OCI-M1 (cell line): ENCODE measurements at places on chromosomes 11 and 22.

DNA sequence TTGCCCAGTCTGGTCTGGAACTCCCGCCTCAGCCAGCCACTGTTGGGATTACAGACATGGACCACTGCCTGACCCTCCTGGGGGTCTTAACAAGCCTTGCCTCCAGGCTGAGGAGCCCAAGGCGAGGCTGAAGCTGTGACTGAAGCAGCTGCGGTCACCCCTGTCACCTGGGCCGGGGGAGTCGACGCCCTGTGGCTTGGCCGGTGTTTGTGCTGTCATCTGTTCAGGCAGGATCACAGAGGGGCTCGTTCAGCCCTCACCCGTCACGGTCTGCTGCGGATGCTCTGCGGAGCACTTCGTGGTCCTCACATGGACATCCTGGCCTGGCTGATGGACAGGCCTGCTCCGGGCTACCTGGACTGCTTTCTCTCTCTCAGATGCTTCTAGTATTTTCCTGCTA lies 23.8 kb downstream of the TRMU start:
- no peak for DNase-seq

DNA sequence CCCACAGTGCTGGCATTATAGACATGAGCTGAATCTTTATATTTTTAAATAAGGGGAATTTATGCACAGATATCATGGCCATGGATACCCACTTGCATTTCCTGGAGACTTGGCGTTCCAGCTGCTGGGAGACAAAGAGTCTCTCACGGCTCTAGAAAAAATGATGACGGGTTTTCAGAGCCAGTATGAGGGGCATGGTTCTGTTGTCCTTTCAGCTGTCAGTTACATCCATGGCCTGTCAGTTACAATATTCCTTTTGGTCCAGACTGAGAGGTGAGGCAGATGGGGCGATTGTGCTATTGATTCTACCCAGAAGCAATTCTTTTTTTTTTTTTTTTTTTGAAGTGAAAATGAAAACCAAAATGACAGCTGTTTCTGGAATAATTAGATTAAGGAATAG lies 29.7 kb downstream of the USH1C start:
- no peak for DNase-seq

- no peak for DNase-seq
Measured at GRCh38 chr11:109677876-109678275, 255.9 kb downstream of the C11orf87 start.

DNA sequence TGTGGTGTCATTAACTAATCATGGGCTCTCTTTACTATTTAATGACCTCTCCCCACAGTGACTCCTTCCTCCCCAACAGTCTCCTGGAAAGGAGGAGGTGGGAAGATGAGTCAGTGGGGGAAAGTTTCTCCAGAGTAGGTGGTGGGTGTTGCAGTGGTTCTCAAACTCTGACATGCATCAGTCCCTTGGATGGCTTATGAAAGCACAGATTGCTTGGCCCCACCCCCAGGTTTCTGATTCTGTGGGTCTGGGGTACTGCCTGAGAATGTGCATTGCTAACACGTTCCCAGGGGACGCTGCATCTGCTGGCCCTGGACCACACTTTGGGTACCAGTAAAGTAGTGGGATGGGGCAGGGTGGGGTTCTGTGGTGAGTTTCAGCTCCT lies 9.8 kb downstream of the CD82 start:
- DNase-seq = no peak

GRCh38 chr11:123305601-123306375 lies 110.7 kb upstream of the CLMP start:
- DNase-seq = no peak

- DNase-seq = no peak
Measured at GRCh38 chr22:45353786-45354185, 44.1 kb downstream of the FAM118A start.

DNA sequence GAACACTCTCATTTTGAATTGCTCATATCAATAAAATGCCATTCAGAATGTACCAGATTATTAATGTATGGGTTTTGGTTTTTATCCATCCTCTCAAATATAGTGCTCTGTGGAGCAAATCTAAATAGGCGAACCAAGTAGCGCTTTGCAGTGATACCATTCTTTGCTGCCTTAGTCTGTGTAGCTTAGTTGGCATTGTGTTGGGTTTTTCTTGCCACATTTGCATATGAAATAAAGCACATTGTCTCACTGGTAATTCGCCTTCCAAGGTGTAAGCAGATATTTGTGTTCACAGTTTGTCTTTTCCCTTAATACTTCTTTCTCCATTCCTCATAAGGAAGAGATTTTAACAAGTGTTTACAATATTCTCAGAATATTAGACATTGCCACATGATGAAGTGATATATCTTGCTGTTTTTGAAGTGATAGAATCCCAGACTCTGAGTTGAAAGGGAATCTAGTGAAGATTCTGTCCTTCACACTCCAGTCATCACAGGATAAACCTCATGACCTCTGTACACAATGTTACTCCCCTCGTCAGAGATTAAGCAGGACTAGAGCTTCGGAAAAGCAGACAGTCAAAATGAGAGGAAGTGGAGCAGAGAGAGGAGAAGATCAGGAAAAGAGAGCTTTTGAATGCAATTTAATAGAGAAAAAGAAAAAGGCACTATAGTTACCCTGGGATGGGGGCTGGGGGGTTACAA lies 16.5 kb downstream of the C11orf91 start:
- no peak for DNase-seq

GRCh38 chr11:73426219-73426850 lies 50.1 kb downstream of the RELT start:
- DNase-seq = no peak

GRCh38 chr22:50628543-50629134 lies 687 bp upstream of the ARSA start:
- no peak for DNase-seq

GRCh38 chr11:112962579-112963367 lies 1.6 kb downstream of the NCAM1 start:
- no peak for DNase-seq
